GM23338 (cell line): ENCODE measurements at places on chromosomes 6 and 20. TPM values are rescaled to one million over a fixed set of nuclear protein-coding genes. Genes with fewer than 3 reads are reported as not detected.
A peak's percentile ranks its signal among the peaks of the same experiment; 100 is the strongest.

GRCh38 chr6:122678841-122679240, 68.6 kb downstream of the PKIB start:
- DNase-seq, result no peak
- no peak overlapping the region for H3K27ac ChIP-seq
- peaks cover 10% of the 10 kb centered on the region for H3K36me3 ChIP-seq
- no peak overlapping the region for H3K4me3 ChIP-seq

GRCh38 chr6:107716688-107717089, 107.4 kb downstream of the SCML4 start:
- no peak overlapping the region for H3K4me3 ChIP-seq
- H3K27ac ChIP-seq, result no peak overlapping the region
- no peaks in the 10 kb centered on the region; the same call in 1 of the 2 replicates for H3K4me1 ChIP-seq
- H3K36me3 ChIP-seq, result no peaks in the 10 kb centered on the region
- DNase-seq, result peak; percentile 79
- H3K27me3 ChIP-seq, result no peaks in the 10 kb centered on the region

DNA sequence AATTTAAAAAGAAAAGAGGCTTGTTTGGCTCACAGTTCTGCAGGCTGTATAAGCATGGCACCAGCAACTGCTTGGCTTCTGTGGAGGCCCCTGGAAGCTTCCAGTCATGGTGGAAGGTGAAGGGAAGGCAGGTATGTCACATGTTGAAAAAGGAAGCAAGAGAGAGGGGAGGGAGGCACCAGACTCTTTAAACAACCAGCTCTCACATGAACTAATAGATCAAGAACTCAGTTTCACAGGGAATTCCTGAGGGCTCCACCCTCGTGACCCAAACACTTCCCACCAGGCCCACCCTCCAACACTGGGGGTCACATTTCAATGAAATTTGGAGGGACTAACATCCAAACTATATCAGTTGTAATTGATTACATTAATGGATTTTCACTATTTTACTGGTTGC, 127.9 kb upstream of the MLIP start:
- H3K27me3 ChIP-seq, result no peaks in the 10 kb centered on the region
- no peak for DNase-seq
- H3K27ac ChIP-seq, result no peak overlapping the region

The KIAA1586 gene
- 21.3 and 24.0 TPM in 2 replicates for total RNA-seq

The HSPA12B gene
- 6.4 and 6.5 TPM in 2 replicates for total RNA-seq

- peaks cover 6% of the 10 kb centered on the region for H3K4me1 ChIP-seq
- no peak for DNase-seq
- H3K36me3 ChIP-seq, result no peaks in the 10 kb centered on the region
- H3K27me3 ChIP-seq, result no peaks in the 10 kb centered on the region
Measured at GRCh38 chr20:4985658-4986057, 15.7 kb downstream of the SLC23A2 start.
